RWPE1 (cell line): ENCODE measurements at places on chromosomes 3 and 15.

- no peak for DNase-seq
Observed at GRCh38 chr3:10808974-10809373, 7.1 kb upstream of the SLC6A11 start.

DNA sequence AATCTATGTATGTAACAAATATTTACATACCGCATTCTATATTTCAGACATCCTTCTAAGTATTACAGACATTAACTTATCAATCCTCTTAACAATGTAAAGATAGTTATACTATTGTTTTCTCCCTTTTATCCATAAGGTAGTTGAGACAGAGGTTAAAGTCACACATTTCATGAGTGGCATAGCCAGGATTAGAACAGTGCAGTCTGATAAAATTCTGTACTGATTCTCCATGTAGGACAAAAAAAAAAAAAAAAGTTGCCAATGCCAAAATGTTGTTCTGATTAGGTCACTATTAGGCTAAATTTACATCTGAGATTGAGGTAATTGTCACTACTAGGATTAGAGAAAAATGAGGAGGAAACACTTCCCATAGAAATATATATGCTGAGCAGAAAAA lies 629.2 kb downstream of the OTOL1 start:
- no peak for DNase-seq

DNA sequence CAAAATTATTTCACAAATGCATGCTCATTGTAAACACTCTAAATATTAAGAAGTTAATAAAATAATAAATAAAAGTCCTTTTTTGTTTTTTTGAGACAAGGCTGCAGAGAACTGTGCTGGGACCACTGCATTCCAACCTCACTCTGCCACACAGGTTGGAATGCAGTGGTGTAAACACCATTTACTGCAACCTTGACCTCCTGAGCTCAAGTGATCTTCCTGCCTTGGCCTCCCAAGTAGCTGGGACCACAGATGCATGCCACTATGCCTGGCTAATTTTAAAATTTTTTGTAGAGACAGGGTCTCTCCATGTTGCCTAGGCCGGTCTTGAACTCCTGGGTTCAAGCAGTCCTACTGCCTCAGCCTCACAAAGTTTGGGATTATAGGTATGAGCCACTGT lies 578.4 kb downstream of the ZIC1 start:
- no peak for DNase-seq

DNA sequence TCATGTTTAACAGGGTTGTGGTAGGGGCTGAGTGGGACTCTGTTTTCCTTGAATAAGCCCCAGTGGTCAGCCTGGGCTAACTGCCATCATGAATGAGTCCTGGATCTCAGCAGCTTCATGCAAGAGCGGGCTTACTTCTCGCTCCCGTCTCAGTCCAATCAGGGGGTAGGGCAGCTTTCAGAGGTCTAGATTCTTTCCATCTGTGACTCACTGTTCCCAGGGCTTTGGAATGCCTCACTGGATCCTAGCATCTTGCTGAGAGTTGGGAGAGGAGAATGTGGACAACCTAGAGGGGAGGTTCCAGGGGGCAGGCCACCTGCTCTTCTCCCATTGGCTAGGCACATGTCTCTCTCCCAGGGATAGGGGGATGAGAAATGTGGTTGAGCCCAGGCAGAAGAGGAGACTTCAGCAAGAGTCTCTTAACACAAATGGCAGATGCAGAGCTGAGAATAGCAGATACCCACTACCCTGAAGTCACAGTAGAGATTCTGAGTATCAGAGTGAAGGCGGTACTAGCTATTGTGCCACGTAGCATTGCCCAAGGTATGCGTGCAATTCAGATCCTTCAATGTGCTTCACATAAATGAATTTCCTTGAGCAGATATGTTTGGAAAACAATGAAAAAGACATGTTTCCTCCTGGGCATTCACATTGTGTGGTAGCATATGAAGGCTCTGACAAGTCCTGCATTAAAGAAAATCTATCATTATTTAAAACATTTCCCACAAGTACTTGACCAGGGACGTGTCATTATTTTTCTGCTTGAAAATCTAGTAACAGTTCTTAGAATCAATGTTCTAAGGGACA lies 257.7 kb upstream of the PROK2 start:
- no peak for DNase-seq

DNA sequence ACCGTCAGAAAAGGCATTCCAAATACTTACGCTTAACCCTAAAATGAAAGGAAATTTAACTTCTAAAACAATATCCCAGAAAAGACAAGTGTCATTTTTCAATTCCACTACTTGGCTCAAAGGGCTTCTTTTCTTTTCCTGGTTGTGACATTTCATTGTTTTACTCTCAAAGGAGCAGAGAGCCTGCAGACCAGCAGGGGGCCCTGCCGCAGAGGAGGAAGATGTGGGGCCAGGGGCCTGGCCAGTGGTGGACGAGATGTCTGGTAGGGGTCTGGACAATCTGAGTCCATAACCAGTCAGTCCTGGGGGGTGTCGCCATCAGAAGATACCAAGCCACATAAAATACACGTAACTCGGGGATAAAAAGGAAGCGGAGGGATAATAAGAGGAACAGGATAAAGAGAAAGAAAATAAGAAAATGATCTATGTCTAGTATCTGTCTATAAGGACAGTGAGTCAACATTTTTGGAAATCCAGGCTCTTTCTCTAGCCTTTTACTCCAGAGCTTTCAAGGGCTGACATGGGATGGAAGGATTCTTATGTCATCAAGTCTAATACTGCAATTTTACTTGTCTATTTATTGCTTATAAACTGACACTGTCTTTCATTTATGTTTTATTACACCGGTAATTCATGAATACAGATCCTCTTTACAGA lies 54.2 kb upstream of the ARHGEF3 start:
- no peak for DNase-seq

- no peak for DNase-seq
Observed at GRCh38 chr3:115503394-115503793, 119.9 kb upstream of the GAP43 start.

DNA sequence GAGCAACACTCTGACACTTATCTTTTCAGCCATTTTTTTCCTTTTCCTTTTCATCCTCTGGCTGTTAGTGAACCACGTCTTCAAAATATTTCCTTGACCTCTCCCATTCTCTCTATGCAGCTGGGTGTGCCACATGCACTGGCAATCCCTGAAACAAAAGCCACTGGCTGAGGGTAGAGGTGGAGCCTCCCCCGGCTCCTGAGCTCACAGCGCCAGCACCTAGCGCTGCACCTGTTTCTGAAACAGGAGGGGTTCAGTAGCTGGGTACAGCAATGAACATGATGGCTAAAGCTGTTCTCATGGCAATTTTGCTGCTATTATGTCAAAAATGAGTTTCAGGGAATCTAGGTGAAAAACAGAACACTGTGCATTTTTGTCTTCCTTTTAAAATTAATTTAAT lies 314.7 kb upstream of the ATP10A start:
- DNase-seq: no peak

GRCh38 chr3:64297563-64297962 lies 72.3 kb upstream of the PRICKLE2 start:
- no peak for DNase-seq

- peak; percentile 18 for DNase-seq
Observed at GRCh38 chr3:25292595-25292994, 135.5 kb upstream of the RARB start.

DNA sequence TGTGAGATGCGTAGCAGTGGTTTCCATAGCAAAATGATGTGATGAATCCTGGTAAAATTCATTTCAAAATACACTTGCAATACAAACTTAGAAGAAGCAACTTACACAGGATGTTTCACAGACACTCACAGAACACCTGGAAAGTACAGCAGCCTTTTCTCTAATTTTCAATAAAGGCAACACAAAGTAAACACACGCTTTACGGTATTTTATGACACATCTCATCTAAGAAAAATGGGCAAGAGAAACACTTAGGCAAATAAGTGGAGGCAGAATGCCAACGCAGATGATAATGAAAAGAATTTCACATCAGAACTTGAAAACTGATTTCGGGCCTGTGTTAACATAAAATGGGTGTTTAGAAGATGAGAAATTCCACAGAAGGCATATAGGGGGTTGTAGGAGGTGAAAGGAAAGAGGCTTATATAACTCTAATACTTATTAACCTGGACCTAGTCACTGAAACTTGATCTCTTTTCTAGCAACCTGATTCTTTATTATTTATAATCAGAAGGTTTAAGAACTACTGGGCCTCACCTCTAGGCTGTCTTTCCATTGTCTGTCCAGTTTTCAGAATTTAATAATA lies 25.6 kb upstream of the MAP3K13 start:
- DNase-seq: no peak

DNA sequence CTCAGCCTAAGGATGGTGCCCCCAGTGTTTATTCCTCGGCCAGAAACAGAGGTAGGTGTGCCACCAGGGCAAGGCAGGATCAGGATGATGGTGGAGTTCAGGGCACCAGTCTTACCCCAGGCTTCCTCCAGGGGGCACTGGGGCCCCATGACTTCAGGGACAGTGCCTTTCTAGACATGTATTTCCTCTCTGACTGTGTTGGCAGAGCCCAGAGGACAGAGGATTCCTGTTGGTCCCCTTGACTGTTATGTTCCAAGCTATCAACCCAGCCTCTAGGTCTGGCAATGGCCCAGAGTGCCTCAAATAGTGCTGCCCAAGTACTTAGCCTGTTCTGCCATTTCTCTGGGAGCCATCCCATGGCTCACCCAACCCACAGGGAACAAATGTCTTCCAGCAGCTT lies 2.8 kb downstream of the HEMK1 start:
- peak; percentile 35 for DNase-seq

DNA sequence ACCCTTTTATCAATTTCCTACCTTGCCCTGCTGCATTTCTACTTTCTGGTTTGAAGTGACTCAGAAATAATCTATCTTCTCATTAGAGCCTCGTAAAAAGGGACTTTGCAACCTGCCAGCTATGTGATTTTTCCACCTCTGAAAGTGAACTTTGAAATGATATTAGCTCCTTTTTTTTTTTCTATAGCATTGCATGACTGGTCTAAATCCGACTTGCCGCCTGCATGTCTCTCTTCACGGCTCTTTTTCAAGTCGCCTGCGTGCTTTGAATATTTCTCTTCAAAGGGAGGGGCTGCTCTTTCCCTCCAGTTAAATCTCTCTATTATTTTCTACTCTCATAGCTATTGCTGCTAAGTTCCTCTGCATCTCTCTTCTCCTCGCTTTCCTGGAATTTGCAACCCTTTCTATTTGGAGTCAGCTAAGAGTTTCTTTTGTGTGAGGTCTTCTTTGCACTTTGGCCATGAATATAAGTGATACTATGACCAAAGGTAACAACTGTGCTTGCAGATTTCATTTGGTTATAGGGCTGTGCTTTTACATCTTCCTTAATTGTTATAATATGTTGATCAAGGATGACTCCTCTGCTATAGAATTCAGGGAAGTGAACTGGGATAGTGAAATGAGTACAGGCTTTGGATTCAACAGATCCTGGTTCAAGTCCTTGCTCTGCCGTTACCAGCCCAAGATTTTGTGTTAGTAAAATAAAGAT lies 541.1 kb downstream of the AGBL1 start:
- DNase-seq: no peak

DNA sequence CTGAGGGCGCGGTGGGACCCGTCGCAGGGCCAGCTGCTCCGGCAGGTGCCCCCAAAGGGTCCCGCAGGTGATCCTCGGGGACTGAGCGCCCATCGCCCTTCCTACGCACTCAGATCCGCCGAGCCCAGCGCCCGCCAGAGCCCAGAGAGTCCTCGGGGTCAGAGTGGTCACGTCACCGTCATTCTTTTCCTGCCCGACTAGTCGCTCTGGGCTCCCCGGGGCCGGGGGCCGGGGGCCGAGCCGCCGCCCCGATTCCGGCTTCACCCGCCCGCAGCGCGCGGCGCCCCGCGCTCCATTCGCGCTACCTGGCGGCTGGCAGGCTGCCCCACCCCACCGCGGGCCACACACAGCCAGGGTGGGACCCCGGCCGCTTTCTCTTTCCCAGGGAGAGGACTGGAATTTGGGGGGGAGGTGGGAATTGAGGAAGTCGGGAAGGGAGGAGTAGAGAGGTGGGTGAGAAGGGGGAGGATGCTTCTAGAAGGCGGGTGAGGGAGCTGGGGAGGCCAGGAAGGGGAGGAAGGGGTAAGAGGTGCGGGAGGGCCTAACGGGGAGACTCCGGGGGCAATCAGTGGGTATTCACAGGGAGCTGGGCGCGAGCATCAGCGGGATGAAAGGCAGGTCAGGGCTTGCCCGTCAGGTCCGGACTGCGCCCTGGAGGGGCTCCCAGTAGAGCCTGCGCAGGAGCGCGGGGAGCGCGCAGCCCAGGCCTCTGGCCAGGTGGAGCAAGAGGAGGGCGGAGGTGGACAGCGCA lies 36.1 kb upstream of the EPHB3 start:
- no peak for DNase-seq

GRCh38 chr15:51132384-51133139 lies 37.9 kb upstream of the TNFAIP8L3 start:
- DNase-seq: peak; percentile 63

- no peak for DNase-seq
Observed at GRCh38 chr15:80127911-80128310, 24.9 kb upstream of the FAH start.

GRCh38 chr3:177353140-177353539 lies 155.9 kb upstream of the TBL1XR1 start:
- DNase-seq: no peak

GRCh38 chr3:150158943-150159625 lies 188.4 kb upstream of the PFN2 start:
- no peak for DNase-seq

DNA sequence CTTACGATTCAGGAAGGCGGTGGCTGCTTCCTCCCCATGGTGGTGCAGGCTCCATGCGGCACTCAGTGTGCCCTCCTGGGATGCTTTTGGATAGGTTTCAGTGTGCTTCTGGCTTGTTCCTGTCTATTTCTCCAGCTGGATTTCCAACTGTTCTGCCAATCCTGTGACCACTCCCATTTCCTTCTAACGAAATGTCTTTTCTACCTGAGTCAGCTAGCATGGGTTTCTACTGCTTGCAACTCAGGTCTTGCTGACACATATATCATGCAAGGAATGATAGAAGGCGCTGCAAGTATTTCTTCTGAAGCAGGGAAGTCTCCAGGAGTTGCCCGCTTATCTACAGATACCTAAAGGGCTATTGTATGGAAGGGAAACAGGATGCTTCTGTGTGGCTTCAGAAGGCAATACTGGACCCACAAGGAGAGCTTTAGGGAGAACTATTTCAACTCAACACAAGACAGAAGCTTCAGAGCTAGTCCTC lies 244.4 kb downstream of the OPA1 start:
- no peak for DNase-seq
